ENCODE measurements at places on chromosomes 6 and 20.

GRCh38 chr6:33082702-33083101 lies 6.9 kb downstream of the HLA-DPB1 start:
- peak; percentile 23 for DNase-seq

DNA sequence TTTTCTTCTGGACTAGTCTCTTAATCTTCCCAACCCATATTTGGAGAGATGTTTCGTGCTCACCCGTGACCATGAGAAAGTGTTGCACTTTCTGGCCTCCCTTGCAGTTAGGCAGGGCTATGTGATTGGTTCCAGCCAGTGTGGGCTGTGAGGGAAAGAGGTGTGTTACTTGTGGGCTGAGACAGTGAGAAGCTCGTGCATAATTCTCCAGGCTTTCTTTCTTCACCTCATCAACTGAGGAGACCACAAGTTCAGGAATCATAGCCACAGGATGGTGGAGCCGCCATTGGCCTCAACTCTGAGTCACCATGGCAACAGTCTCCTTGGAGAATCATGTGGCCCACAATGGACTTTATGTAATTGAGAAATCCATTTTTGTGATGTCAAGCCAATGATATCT lies 57.5 kb upstream of the FUCA2 start:
- DNase-seq, result no peak

- no peak for DNase-seq
These were observed 45.1 kb upstream of the B4GALT5 start for GRCh38 chr20:49758781-49759180.

DNA sequence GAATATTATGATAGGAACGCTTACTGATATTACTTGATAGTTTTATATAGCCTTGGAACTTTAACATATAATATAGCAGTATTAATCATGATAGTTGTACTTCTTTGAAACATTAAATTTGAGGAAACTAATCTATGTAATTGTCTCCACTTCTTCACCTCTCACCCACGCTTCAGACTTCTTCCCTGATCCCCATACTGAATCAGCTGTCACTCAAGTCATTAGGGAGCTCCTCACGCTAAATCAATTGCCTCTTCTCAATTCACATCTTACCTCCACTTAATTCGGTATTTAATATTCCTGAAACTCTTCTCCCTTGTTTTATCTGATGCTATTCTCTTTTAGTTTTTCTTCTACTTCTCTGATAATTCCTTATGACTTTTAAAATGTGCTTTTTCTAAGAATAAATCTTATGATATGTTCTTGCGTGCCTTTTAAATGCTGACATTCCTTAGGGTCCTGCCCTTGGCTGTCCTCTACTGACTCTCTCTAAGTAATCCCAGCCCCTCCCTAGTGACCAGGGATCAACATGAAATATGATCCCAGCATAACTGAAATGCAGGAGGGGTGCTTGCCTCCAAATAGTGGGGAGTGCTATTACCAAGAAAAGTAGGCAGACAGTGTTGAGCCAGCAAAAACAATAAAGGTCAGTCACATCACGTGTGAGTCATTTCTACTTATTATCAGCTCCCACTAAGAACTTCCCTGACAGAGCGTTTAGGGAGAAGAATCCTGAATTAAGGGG lies 9.9 kb downstream of the ANKRD66 start:
- peak; percentile 9 for DNase-seq

DNA sequence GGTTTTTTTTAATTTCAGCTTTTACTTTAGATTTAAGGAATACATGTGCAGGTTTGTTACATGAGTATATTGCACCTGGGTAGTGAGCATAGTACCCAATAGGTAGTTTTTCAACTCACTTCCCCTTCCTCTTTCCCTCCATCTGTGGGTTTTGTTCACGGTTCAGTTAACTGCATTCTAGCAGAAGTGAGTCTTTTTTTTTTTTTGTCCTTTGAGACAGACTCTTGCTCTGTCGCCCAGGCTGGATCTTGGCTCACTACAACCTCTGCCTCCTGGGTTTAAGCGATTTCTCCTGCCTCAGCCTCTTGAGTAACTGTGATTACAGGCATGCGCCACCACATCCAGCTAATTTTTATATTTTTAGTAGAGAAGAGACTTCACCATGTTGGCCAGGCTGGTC lies 8.7 kb downstream of the UBR2 start:
- DNase-seq, result no peak

DNA sequence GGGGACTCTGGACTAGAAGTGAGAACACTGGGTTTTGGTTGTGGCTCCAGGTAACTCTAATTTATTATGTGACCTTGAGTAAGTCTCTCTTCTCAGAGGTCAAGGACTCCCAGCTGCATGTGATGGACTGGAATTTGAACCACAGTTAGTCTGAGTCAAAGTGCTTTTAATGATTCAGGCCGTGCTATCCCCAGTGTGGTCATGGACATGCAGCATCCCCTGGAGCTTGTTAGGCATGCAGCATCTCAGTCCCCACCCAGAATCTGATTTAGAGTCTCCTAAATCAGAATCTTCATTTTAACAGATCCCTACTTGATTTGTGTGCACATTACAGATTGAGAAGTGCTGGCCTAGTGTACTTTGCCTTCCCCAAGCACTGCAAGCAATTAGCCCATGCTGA lies 74.2 kb downstream of the TOX2 start:
- DNase-seq, result no peak

- DNase-seq, result no peak
These were observed 10.8 kb downstream of the HLA-DQB2 start for GRCh38 chr6:32752580-32752979.

GRCh38 chr6:7401075-7401474 lies 11.5 kb downstream of the RIOK1 start:
- DNase-seq, result no peak

GRCh38 chr6:157438611-157439111 lies 57.7 kb downstream of the ZDHHC14 start:
- no peak for DNase-seq

DNA sequence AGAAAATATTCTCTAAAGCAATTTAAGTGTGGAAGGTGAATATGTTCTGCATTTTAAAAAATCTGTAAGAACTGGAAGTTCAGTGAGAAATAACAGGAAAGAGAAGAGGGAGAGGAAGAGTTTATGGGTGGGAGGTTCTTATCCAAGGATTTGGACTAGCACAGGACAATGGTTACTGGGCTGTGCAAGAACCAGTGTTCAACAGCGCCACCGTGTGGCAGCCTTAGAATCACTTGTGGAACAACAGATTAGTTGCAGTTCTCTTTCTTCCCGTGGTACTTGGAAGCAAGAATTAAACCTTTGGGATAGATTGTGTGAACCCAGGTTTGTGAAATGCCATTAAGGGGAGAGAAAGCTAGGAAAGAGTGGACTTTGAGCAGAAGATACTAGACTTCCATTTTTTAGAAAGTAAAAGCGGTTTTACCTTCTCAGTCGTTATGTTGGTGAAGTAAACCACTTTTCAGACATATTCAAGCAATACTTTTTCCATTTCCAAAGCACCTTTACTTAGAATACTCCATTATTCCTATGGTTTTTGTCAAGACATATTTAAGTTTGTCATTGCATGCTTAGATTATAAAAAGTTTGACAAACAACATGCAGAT lies 436.7 kb downstream of the RNF144B start:
- DNase-seq, result peak; percentile 58

All from nephron progenitor cell (in vitro differentiated cells).